ENCODE measurements at places on chromosomes 6 and 20. TPM values are rescaled to one million over a fixed set of nuclear protein-coding genes. Genes with fewer than 3 reads are reported as not detected.

C20orf202 gene
- total RNA-seq: 0.24 TPM

SLC2A10 gene
- total RNA-seq: 1.5 TPM

PERP gene
- 1.3 TPM for total RNA-seq

HMGCLL1 gene
- total RNA-seq: 0.78 TPM

PTCRA gene
- total RNA-seq: not detected

Measured in psoas muscle (tissue), 8 donors.